Heart left ventricle (tissue), 16 donors: ENCODE measurements at places on chromosomes 2 and 18. TPM values are rescaled to one million over a fixed set of nuclear protein-coding genes. Genes with fewer than 3 reads are reported as not detected.
A peak's percentile ranks its signal among the peaks of the same experiment; 100 is the strongest.

DNA sequence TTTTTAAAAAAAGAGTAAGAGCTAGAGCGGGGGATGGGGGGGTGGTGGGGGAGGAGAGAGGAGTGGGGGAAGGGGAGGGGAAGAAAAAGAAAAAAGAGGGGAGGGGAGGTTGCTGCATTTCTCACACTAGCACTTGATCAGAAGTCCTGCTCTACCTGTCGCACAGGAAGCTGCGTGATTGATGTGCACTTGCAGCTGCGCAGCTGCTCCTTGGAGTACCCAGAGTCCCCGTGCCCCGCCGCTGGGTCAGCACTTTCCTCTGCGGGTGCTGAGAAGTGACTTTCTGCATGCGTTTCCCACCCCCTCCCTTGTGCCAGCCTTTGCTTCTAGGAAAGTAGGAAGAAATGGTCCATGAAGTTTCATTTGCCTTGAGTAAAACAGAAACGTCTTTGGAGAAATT is 297.3 kb downstream of the ETAA1 start:
- no peak for DNase-seq
- H3K36me3 ChIP-seq = no peaks in the 10 kb centered on the region
- H3K27ac ChIP-seq = no peak overlapping the region
- no peaks in the 10 kb centered on the region for H3K4me1 ChIP-seq
- no peaks in the 10 kb centered on the region for H3K27me3 ChIP-seq

DNA sequence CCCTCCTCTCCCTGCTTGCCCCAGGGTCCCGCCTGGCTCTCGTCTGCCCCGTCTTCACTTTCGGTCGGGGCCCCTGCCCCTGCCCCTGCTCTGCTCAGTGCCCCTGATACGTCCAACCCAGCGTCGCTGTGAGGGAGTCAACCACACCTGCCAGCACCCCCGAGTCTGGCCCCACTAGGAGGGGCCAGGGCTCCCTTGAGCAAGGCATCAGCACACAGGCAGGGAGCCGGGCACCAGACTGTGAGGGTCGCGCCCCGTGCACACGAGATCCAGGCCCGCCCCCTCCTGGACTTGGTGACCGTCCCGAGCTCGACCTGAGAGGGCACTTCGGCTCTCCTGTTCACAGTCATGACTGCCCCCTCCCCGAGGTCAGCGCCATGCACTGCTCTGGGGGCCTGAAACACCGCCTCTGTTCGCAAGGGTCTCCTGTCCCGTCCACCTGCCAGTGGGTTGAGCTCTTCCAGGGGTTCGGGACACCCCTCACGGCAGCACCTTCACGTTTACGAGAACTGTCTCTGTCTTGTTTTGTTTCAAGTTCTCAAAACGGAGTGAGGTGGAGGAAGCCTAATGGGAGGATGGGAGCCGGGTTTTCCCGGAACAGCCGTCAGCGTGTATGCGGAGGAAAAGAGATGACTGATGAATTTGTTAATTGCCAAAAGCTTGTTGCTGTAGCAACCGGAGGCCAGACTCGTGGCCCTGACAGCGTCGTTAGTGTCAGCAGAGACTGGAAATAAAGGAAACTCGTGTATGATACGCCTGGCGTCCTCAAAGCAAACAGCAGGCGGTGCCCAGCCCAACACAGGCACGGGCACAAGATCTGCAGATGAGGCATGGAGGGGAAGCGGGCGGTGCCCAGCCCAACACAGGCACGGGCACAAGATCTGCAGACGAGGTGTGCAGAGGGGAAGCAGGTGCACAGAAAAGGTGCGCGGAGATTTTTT is 48.2 kb upstream of the KCNG2 start:
- no peaks in the 10 kb centered on the region for H3K4me1 ChIP-seq
- peaks cover 28% of the 10 kb centered on the region for H3K36me3 ChIP-seq
- H3K4me3 ChIP-seq = no peak overlapping the region

- H3K4me3 ChIP-seq = no peak overlapping the region
- H3K27me3 ChIP-seq = no peaks in the 10 kb centered on the region
- no peaks in the 10 kb centered on the region for H3K4me1 ChIP-seq
- H3K27ac ChIP-seq = no peak overlapping the region
These were observed 1539.5 kb upstream of the CELF4 start for GRCh38 chr18:39105104-39105503.

The SH3RF3 gene
- 13.3 TPM for total RNA-seq

DNA sequence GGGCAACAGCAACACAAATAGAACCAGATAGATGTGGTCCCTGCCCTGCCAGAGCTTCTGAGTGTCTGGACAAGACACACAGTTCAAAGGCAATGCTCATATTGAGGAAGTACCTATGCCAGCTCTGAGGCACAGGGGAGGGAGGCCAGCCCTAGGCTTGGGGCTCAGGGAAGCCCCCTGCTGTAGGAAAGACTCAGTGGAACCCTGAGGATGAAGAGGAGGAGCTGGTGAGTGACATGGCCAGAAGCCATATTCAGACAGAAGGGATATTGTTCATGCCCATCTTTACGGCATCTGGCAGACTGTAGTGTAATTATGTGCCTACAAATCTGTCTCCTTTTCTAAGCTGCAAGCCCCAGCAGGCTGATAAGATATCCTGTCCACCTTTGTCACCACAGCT is 8.8 kb downstream of the SIGLEC15 start:
- DNase-seq = no peak
- no peak overlapping the region for H3K4me3 ChIP-seq
- no peak overlapping the region for H3K27ac ChIP-seq
- no peaks in the 10 kb centered on the region for H3K36me3 ChIP-seq
- peaks cover 10% of the 10 kb centered on the region for H3K4me1 ChIP-seq
- peaks cover 30% of the 10 kb centered on the region for H3K27me3 ChIP-seq

The SPATA3 gene
- total RNA-seq = not detected

- H3K4me3 ChIP-seq = no peak overlapping the region
- H3K27ac ChIP-seq = no peak overlapping the region
- DNase-seq = no peak
- peaks cover 30% of the 10 kb centered on the region for H3K4me1 ChIP-seq
- no peaks in the 10 kb centered on the region for H3K36me3 ChIP-seq
- no peaks in the 10 kb centered on the region for H3K27me3 ChIP-seq
These were observed 80.4 kb downstream of the SH3RF3 start for GRCh38 chr2:109209412-109209811.

DNA sequence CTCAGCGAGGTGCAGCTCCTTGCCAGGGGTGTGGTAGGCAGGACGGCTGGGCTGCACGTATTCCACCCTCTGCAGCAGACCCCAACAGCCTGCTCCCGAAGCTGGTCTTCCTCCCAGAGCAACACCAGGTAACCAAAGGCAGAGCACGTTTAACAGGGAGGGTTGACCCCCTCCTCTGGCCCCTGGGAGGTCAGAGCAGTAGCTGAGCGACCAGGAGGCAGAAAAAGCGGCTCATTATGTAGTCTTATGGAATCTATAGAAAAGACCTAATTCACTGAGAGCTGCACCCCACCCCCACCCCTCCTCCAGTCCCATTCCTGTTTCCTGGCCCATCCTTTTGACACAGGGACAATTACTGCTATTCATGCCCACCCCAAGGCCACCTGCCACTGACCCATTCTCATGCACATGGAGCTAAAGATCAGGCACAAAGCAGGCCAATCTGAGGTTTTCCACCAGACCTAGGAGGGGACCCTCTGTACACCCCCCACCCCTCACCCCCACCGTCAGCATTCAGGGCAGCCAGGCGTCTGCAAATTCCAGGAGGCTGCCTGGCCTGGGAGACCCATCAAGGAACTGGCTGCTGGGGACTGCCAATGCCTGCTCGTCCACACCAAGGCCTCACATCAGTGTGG is 60.9 kb upstream of the FZD7 start:
- no peaks in the 10 kb centered on the region for H3K36me3 ChIP-seq
- H3K27me3 ChIP-seq = no peaks in the 10 kb centered on the region
- no peak for DNase-seq

DNA sequence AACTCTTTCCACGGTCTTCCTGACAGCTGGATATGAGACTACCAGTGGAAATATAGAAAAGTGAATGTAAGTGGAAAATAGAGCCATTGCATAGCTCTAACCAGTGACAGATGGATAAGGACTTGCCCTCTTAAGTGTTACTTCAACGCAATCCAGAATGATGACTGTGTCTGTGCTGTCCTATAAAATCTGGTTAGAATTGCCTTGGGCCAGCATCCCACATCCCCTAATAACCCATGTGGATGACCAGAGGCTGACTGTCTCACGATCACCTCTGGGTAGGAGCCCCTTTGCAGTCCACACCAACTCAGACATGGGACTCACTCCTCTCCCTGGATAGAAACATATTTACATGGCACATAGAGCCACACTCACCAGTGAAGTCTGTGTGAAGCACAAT is 186.6 kb downstream of the C1D start:
- no peak for DNase-seq
- H3K27me3 ChIP-seq = no peaks in the 10 kb centered on the region
- H3K36me3 ChIP-seq = no peaks in the 10 kb centered on the region
- no peak overlapping the region for H3K4me3 ChIP-seq
- H3K27ac ChIP-seq = no peak overlapping the region

DNA sequence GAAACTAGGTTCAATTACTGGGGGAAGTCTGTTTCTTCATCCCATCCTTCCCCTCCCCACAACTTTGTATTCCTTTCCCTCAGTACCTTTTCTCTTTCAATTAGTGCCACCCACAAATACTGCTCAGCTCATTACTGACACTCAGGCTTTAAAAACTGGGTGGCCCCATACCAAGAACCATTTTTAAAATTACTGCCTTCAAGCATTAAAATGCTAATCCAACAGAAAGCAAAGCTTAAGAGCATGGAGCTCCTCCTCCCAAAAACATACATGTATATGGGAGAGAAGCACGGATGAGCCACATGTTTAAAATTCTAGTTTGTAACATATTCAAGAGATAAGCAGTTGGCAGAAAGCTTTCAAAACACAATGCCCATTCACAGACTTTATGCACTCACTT is 44.0 kb downstream of the IRS1 start:
- H3K4me3 ChIP-seq = no peak overlapping the region
- peak overlapping the region; percentile 60 for H3K27ac ChIP-seq
- H3K4me1 ChIP-seq = peaks cover 47% of the 10 kb centered on the region
- no peak for DNase-seq
- no peaks in the 10 kb centered on the region for H3K27me3 ChIP-seq

GRCh38 chr18:52333860-52334259 is 6.1 kb upstream of the DCC start:
- peaks cover 7% of the 10 kb centered on the region for H3K27me3 ChIP-seq
- no peaks in the 10 kb centered on the region for H3K4me1 ChIP-seq
- no peak overlapping the region for H3K4me3 ChIP-seq
- no peak for DNase-seq
- no peaks in the 10 kb centered on the region for H3K36me3 ChIP-seq

The PPP1R1C gene
- total RNA-seq = 21.0 TPM

The KCNIP3 gene
- 8.3 TPM for total RNA-seq

DNA sequence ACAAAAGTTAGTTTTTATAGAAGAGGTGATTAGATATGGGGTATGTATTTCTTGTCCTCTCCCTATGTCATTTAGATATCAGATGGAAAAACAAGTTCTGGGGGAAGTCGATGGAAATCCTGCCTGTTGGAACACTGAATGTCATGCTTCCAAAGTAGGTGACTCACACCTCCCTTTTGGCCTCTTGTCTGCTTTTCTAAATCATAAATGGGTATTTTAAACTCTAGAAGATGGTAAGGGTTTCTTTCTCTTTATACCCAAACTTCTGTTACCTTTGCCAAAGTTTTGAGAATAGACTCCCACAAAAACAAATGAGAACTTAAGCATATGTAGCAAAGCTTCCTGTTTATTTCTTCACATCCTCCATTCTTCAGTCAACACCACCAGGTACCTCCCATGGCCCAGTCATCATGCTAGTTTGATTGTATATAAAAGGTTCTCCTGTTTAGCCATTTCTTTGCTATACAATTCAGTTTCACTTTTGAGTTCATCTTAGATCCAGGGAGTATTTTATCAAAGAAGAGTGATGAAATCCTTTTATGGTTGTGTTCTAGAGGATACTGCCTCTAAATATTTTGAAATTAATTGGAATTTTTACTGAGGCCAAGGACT is 63.9 kb downstream of the PRKRA start:
- H3K36me3 ChIP-seq = no peaks in the 10 kb centered on the region
- no peak for DNase-seq
- no peak overlapping the region for H3K4me3 ChIP-seq

The CCDC150 gene
- total RNA-seq = 0.93 TPM

DNA sequence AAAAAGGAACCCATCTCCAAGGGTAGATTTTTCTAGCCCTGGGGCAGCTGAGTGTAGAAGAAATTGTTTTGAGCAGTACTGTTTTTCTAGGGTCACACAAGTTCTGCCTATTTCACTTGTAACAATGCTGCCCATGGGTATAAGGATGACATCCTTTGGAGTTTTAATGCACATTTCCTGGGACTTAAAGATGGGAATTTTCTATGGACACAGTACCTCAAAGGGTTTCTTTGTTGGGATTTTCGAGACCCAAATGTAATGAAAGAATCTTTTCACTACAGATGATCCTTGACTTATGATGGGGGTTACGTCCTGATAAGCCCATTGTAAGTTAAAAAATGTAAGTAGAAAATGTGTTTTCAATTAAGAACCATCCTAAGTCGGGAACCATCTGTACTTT is 31.8 kb downstream of the CDC42EP3 start:
- no peak overlapping the region for H3K27ac ChIP-seq
- H3K4me1 ChIP-seq = peaks cover 74% of the 10 kb centered on the region
- H3K27me3 ChIP-seq = no peaks in the 10 kb centered on the region

DNA sequence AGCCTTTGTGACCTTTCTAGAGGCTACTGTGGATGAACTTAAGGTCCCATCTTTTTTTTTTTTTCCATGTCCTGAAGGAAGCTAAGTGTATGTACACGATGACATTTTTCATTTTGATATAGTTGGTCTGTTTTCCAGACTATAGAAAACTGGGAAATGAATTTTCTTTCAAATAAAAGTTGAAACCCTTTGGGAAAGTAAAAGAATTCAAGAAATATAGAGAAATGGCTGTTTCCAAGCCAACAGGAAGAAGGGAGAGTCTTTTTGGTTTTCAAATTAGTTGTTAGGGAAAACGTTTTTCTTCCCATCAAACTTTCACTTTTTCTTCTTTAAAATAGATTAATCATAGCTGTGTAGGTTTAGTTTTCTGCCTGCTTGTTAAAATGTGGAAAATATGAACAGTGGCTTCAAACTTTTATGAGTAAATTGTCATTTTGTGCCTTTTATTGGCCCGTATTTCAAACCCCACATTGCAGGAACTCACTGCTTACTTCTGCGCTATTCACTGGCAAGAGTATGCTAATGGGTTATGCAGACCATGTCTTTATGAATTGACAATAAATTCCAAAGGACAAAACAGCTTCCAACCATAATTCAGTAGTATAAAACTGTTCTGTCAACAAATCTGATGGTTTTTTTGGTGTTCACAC is 27.7 kb upstream of the LYPD1 start:
- no peaks in the 10 kb centered on the region for H3K27me3 ChIP-seq
- H3K27ac ChIP-seq = no peak overlapping the region
- no peak for DNase-seq
- no peak overlapping the region for H3K4me3 ChIP-seq

The CRACDL gene
- 6.4 TPM for total RNA-seq

The PRKD3 gene
- 10.0 TPM for total RNA-seq
